Cerebellum (tissue), 4 donors: ENCODE measurements at places on chromosomes 11 and 22. TPM values are rescaled to one million over a fixed set of nuclear protein-coding genes. Genes with fewer than 3 reads are reported as not detected.
A peak's percentile ranks its signal among the peaks of the same experiment; 100 is the strongest.

The TRIM49 gene
- not detected for total RNA-seq

DNA sequence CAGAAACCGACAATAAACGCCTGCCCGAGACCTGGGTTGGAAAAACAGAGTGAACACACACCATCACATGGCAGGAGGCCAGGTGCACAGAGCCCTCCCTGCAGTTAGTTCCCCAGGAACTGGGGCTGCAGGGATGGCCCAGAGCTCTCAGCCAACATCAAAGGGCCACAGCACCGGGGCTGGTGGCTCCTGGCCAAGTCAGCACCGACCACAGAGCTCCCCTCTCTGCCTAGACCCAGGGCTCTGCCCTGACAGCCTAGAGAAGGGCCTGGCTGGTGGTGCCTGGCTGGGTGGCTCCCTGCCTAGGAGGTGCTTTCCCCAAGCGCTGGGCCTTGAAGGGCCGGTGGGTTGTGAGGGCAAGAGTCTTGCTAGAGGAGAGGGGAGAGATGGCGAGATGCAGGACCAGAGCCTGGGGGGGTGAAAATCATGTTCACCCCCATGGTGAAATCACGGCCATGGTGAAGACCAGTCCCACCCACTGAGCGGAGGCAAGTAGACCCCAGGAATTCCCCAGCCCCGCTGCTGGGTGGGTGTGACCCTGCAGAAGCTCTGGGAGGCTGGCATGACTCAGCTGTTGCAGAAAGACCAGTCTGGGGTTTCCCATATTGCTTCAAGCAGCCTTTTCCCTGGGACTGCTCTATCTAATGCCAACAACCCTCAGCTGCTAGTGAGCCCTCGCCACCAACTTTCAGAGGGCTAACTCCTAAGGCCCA lies 7.2 kb upstream of the BID start:
- peak; percentile 65 for DNase-seq

The USP2 gene
- total RNA-seq: 1.1 TPM

The TRIM29 gene
- 0.64 TPM for total RNA-seq

The GDPD4 gene
- not detected for total RNA-seq

DNA sequence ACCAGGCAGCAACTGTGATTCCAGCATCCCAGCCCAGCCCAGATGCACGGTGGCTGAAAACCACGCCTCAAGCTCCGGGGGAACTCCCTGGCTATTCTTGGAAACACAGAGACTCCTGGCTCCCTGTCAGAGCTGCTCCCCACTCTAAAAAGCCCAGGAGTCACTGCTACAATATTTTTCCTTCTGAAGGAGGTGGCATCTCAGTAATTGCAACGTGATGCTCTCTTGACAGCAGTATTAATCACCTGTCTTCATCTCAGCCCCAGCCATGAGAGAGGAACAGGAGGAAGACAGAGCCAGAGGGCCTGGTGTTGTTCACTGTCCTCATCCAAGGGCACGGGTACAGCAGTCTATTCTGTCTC lies 26.9 kb downstream of the DRD2 start:
- DNase-seq: no peak

The OR8B2 gene
- not detected for total RNA-seq

- no peak for DNase-seq
Measured at GRCh38 chr11:127098684-127099083, 98.1 kb upstream of the KIRREL3 start.

The SAA1 gene
- not detected for total RNA-seq

DNA sequence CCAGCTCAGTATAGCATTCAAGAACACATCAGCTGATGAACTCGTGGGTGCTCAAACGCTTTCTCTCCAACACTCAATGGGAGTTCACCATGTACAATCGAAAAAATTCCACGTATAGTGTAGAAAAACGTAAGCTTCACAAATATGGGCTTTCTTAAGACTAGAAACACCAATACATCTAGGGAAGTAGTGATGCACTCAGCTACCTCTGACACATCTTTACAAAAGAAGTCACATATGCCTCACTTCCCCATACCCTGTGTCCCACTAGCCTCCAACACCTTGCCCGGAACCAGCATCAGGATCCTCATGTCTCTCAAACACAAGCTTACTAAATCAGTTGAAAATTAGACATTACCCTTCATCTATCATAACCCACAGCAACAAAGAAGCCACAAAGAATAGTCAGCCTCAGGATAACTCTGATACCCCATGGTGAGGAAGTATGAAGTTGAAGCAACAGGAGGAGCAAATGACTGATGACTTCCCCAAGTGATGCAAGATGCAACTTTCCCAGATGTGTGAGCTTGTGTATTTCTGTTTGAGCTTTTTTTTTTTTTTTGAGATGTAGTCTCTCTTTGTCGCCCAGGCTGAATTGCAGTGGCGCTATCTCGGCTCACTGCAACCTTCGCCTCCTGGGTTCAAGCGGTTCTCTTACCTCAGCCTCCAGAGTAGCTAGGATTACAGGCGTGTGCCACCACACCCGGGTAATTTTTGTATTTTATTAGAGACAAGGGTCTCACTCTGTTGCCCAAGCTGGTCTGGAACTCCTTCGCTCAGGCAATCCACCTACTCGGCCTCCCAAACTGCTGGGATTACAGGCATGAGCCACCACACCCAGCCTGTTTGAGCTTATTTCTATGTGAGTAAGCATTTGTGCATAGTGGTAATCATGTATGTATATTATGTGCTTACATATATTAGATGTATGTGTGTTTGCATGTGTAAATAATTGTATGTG lies 8.5 kb upstream of the DENND5A start:
- DNase-seq: no peak

DNA sequence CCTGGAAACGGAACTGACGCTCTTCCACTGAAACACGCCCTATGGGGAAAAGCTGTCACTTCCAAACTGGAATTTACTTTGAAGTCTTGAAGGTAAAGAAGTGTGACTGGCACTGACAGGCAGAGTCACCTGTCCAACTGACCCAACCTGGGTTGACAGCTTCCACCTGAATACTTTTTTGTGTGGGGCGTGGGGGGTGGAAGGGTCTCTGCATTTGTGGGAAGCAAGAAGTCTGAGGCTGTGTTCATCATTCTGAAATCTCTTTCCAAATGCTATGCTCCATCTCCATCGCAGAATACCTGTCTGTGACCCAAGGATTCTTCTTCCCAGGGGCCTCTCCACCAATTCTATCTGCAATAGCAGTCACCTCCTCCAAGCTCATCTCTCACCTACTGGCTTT lies 7.8 kb downstream of the IFT27 start:
- DNase-seq: no peak

The USP28 gene
- 29.7 TPM for total RNA-seq

GRCh38 chr11:80930038-80930437 lies 1489.2 kb upstream of the TENM4 start:
- DNase-seq: no peak

- DNase-seq: peak; percentile 29
Measured at GRCh38 chr11:73141309-73142127, 600 bp downstream of the FCHSD2 start.

DNA sequence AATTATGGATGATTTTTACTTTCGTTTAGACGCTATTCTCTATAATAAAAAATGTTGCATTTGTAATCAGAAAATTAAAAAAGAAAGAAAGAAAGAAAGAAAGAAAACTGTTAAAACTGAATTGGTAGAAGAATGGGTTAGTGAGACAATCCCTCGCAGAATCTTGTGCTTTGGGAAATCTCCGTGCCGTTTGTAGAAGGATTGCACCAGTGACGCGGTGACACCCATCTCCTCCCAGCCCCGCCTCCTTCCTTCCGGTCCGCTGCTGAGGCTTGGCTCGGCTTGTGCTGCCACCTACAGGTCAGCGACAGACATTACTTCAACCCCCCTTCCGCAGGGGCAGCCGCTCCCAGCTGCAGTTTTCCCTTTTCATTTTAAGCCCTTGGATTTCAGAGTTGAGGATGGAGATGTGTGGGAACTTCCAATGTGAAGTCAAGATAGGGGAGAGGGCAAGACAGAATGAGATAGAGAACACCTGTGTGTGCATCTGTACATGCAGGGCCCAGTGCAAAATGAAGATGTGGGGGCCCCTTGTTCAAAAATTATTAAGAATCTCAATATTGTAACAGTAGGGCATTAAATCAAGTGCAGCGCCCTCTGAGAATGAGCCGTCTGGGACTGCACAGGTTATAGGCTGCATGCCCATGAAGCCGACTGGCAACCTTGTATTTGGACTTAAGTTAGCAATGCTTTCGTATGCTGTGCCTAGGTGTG lies 41.1 kb downstream of the TST start:
- DNase-seq: peak; percentile 90

The DLG2 gene
- total RNA-seq: 165 TPM

DNA sequence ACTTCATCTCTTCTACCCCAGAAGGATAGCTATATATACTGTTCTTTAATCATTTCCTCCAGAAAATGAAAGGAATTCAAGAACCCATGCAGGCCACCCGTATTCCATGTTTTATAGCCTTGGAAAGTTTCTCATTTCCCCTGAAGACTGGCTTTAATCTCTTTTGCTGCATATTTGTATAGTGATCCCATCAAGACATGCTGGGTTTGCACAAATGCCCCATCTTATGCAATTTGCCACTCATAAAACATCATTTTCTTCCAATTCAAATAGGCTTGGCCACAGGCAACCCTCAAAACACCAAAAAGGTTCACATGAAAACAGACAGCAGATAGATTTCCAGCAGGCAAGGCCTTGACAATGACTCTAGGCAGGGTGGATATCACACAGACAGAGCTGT lies 28.3 kb upstream of the APOA1 start:
- DNase-seq: no peak

The CELSR1 gene
- total RNA-seq: 7.8 TPM

The GGTLC2 gene
- not detected for total RNA-seq

DNA sequence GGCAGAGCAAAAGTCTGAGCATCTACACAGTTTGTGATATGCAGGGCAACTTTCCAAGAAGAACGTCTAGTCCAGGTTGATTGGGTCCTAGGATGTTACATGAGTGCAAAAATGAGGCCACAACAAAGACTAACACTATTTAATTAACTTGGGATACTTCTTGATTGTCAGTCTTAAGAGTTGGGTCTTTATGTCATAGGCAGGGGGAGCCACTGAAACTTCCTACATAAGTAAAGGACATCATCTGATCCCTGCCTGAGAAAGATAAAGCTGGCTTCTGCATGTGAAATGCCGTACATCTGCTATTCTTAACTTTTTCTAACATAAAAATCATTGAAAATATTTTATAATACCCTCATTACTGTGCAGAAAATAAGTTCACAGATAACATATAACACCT lies 525.5 kb downstream of the NTM start:
- DNase-seq: no peak

The TIMP3 gene
- total RNA-seq: 26.7 TPM

The TTC28 gene
- total RNA-seq: 53.2 TPM

DNA sequence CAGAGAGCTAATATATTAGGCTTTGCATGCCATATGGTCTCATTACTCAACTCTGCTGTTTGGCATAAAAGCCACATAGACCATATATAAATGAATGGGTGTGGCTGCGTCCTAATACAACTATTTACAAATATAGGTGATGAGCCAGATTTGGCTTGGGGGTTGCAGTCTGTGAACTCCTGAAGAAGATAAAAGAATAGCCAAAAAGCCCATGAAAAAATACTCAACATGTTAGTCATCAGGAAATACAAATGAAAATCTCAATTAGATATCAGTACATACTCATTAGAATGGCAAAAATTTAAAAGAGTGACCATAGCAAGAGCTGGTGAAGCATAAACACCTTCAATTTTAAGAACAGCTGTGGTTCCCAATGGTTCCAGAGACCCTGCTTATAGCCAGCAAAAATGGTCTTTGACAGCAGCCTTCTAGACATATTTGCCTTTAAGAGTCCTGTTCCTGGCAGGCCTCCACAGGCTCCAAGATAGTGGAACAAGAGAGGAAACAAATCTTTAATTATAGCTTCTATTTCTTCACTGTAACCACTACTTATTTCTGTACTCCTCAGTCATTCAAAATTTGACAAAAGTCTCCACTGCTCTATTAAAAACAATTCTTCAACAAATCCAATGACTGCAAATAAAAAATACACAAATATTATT lies 16.1 kb downstream of the C2CD3 start:
- DNase-seq: peak; percentile 6

GRCh38 chr22:17133137-17133536 lies 12.0 kb upstream of the TMEM121B start:
- DNase-seq: no peak

DNA sequence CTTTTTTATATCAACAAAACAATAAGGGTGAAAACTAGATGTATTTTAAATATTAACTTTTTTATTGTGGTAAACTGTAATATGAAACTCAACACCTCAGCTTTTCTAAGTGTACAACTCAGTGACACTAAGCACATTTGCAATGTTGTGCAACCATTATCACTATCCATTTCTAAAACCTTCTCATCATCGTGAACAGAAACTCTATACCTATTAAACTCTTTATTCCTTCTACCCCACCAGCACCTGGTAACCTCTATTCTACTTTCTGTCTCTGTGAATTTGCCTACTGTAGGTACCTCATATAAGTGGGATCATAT lies 9.4 kb downstream of the HORMAD2 start:
- DNase-seq: no peak

The C11orf71 gene
- 7.3 TPM for total RNA-seq

DNA sequence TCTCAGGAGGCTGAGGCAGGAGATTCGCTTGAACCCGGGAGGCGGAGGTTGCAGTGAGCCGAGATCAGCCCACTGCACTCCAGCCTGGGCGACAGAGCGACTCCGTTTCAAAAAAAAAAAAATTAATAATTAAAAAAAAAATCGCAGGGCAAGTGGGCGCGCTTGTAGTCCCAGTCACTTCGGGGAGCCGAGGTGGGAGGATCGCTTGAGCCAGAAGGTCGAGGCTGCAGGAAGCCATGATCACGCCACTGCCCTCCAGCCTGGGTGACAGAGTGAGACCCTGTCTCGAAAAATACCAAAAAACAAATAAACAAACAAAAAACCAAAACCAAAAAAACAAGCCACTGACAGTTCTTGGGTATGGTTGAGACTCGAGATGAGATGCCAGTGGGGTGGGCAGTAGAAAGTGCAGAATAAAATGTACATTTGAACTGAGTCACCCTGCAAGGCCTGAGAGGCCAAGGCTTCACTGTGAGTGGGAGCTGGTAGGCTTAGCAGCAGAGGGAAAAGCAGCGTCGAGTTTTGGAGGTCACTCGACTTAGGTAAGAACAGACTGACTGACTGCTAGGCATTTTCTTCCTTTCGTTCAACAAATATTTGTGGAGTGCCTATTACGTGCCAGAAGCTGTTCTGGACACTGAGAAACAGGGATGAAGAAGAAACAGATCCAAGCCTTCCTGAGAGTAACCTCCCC lies 635 bp upstream of the LDHA start:
- DNase-seq: no peak

- DNase-seq: peak; percentile 57
Measured at GRCh38 chr22:39223091-39223710, 21.6 kb downstream of the PDGFB start.

DNA sequence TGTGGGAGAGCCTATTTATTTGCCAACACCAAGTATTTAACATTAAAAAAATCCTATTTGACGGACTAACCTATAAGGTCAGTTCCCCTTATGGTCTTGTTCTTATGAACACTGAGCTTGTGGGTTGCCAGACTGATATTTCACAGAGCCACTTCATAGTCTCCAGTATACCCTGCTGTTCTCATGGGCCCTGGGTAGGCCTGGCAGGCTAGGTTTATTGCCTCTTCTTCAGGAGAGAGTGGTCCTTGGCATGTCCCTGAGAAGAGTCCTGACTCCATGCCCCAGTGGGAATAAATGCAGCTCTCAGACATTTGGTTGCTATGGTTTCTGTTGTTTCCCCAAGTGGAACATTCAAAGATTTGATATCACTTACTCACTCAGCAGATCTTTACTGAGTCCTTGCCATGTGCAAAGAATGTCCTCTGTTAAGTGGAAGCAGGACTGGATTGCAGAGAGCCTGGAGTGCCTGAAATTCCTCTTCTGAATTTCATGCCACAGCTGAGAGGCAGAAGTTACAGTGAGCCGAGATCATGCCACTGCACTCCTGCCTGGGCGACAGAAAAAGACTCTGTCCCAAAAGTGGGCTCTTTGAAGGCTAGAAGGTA lies 15.7 kb downstream of the SLC5A1 start:
- no peak for DNase-seq
